ENCODE measurements at places on chromosomes 3 and 15.
A peak's percentile ranks its signal among the peaks of the same experiment; 100 is the strongest.

DNA sequence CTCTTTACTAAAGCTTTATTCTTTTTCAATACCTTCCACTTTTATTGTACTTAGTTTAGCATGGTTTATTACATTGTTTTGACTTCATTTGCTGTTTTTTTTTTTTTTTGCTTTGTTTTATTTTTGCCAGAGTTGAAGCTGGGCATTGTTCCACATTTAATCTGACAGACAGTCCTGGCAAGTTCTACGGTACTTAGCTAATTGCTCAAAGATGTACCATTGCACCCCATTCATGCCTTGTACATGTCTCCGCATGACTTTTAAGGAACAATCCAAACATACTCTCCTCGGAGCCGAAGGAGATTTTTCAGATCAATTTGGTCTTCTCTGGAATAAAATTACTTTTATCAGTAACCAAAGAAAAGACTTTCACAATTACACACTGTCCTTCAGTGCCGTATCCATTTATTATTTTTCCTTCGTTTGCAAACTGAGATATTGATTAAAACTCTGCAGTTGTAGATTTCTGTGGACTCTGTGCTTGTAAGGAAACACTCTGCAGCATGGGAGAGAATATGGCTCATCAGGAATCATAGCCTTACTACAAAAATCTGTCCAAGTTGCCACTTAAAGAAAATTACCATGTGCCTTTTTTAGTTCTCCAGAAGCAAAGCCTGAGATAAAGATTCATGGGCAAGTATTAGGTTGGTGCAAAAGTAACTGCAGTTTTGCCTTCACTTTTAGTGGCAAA lies 952.0 kb downstream of the AGBL1 start:
- no peak overlapping the region for H3K27ac ChIP-seq
- H3K4me3 ChIP-seq, result no peak overlapping the region
- DNase-seq, result no peak
- H3K27me3 ChIP-seq, result no peaks in the 10 kb centered on the region
- H3K4me1 ChIP-seq, result no peaks in the 10 kb centered on the region
- H3K36me3 ChIP-seq, result no peaks in the 10 kb centered on the region

- H3K4me1 ChIP-seq, result no peaks in the 10 kb centered on the region
- no peak for DNase-seq
- no peaks in the 10 kb centered on the region for H3K27me3 ChIP-seq
- no peak overlapping the region for H3K4me3 ChIP-seq
Observed at GRCh38 chr15:89211678-89212170, 9.7 kb downstream of the RLBP1 start.

GRCh38 chr15:36888011-36888992 lies 212.0 kb downstream of the MEIS2 start:
- H3K36me3 ChIP-seq, result no peaks in the 10 kb centered on the region
- H3K4me1 ChIP-seq, result no peaks in the 10 kb centered on the region
- H3K27ac ChIP-seq, result no peak overlapping the region
- no peak overlapping the region for H3K4me3 ChIP-seq

- H3K36me3 ChIP-seq, result no peaks in the 10 kb centered on the region
- H3K4me1 ChIP-seq, result no peaks in the 10 kb centered on the region
- H3K4me3 ChIP-seq, result no peak overlapping the region
- H3K27ac ChIP-seq, result no peak overlapping the region
- no peak for DNase-seq
- H3K27me3 ChIP-seq, result no peaks in the 10 kb centered on the region
Observed at GRCh38 chr3:12780751-12781150, 15.7 kb upstream of the CAND2 start.

GRCh38 chr3:64110071-64110470 lies 86.8 kb upstream of the PSMD6 start:
- no peaks in the 10 kb centered on the region for H3K27me3 ChIP-seq
- no peaks in the 10 kb centered on the region for H3K36me3 ChIP-seq
- no peak overlapping the region for H3K4me3 ChIP-seq
- no peak overlapping the region for H3K27ac ChIP-seq

- no peaks in the 10 kb centered on the region for H3K36me3 ChIP-seq
- no peaks in the 10 kb centered on the region for H3K27me3 ChIP-seq
- H3K4me3 ChIP-seq, result no peak overlapping the region
- no peak overlapping the region for H3K27ac ChIP-seq
- no peak for DNase-seq
- H3K4me1 ChIP-seq, result no peaks in the 10 kb centered on the region
Observed at GRCh38 chr3:36864180-36865053, 80.4 kb downstream of the TRANK1 start.

GRCh38 chr3:15438983-15439382 lies 11.6 kb downstream of the EAF1 start:
- no peak overlapping the region for H3K4me3 ChIP-seq
- H3K27ac ChIP-seq, result no peak overlapping the region
- H3K36me3 ChIP-seq, result no peaks in the 10 kb centered on the region

DNA sequence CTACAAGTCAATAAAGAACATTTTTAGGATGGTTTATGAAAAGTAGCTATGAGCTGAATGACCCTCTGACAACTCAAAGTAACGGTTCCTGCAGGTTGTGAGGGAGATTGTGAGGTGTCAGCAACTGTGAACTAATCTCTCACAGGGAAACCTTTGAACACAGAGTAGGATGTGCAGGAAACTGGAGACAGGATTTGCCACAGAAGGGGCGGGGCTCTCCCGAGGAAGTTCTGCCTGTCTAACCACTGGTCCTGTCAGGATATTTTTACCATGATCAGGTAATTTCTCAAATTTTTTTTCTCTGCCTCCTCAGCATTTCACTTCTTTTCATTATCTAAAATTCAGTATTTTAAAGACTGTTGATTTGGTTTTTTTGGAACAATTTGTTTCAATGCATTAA lies 33.3 kb downstream of the LEO1 start:
- DNase-seq, result no peak
- H3K4me3 ChIP-seq, result no peak overlapping the region
- no peaks in the 10 kb centered on the region for H3K4me1 ChIP-seq
- H3K36me3 ChIP-seq, result peaks cover 40% of the 10 kb centered on the region
- H3K27me3 ChIP-seq, result no peaks in the 10 kb centered on the region
- H3K27ac ChIP-seq, result no peak overlapping the region

GRCh38 chr3:53161450-53161819 lies 426 bp downstream of the PRKCD start:
- DNase-seq, result no peak
- no peaks in the 10 kb centered on the region for H3K36me3 ChIP-seq
- H3K27me3 ChIP-seq, result no peaks in the 10 kb centered on the region
- H3K4me1 ChIP-seq, result peaks cover 59% of the 10 kb centered on the region
- H3K4me3 ChIP-seq, result peak overlapping the region; percentile 99

DNA sequence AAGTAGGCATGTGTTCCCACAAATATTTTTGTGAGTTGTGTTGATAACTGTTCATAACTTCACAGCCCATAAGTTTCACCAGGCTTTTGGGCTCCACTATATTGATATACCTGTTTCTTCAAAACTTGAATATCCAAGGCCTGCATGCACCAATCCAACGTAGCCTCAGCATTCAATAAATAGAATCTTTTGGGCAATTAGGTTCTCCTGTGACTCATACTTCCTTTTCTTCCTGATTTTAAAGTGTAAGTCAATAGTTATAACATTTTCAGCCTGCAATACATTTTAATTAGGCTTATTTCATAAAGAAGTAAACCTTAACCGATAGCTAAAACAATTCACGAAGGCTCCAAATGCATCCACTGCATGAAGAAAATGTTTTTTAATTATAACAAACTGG lies 97.8 kb upstream of the SPRED1 start:
- H3K4me1 ChIP-seq, result no peaks in the 10 kb centered on the region
- H3K27ac ChIP-seq, result no peak overlapping the region
- no peaks in the 10 kb centered on the region for H3K27me3 ChIP-seq
- H3K36me3 ChIP-seq, result no peaks in the 10 kb centered on the region

- H3K36me3 ChIP-seq, result no peaks in the 10 kb centered on the region
- H3K4me1 ChIP-seq, result no peaks in the 10 kb centered on the region
- H3K27ac ChIP-seq, result no peak overlapping the region
- no peak overlapping the region for H3K4me3 ChIP-seq
Observed at GRCh38 chr15:52352086-52352485, 56.5 kb upstream of the MYO5C start.

DNA sequence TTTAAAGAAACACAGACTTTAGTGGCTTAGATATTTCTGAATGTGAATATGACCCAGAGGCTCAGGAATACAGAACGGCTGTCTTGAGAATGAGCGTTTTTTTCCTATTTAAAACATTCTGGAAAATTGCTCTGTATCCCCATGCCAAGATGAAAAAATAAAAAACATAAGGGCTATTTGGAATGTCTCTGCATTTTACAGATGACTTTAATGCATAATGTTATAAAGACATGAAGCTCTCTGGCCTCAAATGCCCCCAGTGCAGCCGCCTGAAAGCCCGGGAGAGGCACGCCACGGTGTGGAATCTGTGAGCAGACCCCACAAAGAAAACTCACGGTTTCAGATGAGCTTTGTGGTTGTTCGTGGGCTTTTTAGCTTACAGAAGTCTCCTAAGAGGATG lies 322.5 kb upstream of the ICE2 start:
- H3K36me3 ChIP-seq, result no peaks in the 10 kb centered on the region
- DNase-seq, result no peak
- H3K27me3 ChIP-seq, result no peaks in the 10 kb centered on the region
- no peaks in the 10 kb centered on the region for H3K4me1 ChIP-seq

DNA sequence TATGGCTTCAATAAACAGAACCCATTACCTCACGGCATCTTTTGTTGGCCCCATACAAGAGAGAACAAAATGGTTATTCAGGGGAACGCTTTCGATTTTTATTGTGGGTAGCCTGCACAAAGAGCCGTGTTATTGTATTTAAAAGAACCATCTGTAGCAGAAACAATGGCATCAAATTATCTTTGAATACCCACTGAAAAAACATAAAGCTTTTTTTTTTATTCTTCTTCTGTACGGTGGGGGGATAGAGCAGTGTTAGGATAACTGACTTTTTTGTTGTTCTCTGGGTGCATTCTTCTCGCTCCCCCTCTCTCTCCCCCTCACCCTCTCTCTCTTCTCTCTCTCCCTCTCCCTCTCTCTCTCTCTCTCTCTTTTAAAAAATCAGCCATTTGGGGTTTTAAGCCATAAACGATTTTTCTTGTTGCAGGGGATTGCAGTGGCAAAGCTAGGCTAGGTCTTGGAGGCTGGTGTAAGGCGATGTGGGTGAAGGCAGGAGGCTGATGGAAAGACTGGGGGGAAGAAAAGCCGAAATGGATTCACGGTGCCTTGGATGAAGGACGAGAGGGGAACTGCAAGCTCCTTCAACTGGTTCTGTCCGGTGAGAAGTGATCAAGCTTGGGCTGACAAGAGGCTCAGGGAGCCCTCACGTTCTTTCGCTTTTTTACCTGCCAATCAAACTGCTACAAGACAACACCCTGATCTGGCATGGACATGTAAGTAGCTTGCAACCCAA lies 12.4 kb upstream of the SOX2 start:
- DNase-seq, result no peak
- H3K36me3 ChIP-seq, result no peaks in the 10 kb centered on the region
- no peak overlapping the region for H3K4me3 ChIP-seq
- peaks cover 34% of the 10 kb centered on the region for H3K4me1 ChIP-seq
- no peaks in the 10 kb centered on the region for H3K27me3 ChIP-seq

DNA sequence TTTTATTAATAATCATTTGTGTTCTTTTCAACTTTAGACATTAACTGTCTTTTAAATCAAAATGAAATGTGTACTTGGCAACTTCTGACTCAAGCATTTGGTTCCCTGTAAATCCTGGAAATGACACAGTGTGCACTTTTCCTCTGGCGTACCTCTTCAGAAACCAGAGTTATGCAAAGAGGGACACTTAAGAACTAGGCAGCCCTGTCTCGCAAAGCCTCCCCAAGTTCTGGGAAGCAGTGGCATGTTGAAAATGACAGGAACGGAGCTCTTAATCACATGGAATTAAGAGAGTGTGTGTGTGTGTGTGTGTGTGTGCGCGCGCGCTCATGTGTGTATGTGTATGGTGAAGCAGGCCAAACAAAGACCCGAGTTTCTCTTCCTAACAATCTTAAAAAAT lies 707.4 kb downstream of the MECOM start:
- no peaks in the 10 kb centered on the region for H3K4me1 ChIP-seq
- no peak for DNase-seq
- H3K4me3 ChIP-seq, result no peak overlapping the region

- no peaks in the 10 kb centered on the region for H3K36me3 ChIP-seq
- DNase-seq, result no peak
- H3K4me3 ChIP-seq, result no peak overlapping the region
Observed at GRCh38 chr3:98730338-98730737, 32.8 kb upstream of the ST3GAL6 start.

All from Peyer's patch (tissue), 4 donors.